Brain pericyte (primary cell): ENCODE measurements at places on chromosomes 2 and 18.

- no peak for DNase-seq
Measured at GRCh38 chr2:70030724-70031420, 56.4 kb upstream of the PCBP1 start.

DNA sequence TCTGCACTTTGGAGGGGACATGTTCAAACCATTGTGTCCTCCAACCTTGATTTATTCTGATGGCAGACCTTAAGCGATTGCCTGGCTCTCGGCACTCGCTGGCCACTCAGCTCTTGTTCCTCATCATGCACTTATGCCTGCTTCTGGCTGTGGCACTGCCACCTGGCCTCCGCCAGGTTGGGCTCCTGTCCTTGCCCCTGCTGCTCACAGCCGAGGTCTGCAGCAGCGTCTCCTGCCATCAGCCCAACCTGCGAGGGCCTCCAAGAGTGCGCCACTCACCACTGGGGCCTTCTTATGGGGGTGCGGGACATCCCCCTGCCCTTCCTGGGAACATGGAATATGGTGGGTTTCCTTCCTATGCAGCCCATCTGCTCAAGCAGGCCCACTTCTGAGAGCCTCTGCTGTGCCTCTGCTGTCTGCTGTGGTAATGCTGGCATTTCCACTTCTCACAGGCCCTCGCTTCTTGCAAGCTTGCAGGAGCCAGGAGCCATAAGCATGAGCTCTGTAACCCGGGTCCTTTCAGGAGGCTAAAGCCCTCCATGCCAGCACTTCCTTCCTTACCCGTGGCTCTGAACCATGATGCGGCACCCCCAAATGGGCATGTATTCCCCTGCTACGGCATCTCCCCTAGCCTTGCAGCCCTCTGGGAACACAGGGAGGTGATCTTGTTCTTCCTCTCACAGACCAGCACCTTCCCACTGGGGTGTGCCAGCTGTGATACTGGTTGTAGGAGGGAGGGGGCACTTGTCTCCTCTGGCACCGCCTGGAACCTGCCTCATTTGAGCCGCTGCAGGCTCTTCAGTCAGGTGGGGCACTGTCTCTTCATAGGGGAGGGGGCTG is 58.6 kb upstream of the HS6ST1 start:
- DNase-seq = no peak

- DNase-seq = no peak
Measured at GRCh38 chr18:41939326-41939725, 15.7 kb upstream of the PIK3C3 start.

DNA sequence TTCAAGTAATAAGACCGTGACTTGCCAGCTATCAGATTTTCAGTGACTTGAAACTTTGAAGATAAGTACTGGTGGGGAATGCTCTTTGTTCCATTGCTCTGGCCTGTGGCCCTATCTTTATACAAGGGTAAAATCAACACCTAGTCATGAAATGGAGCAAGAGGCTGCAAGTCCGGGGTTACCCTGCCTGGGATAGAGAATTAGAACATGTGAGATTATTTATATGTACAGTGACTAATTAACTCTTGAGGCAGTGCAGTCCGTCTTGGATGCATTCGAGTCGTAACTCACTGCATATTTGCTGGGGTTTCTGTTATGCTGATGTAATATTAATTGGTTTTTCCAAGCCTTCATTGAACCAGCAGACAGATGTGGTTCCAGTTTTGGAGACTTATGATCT is 105.8 kb upstream of the LYPD6 start:
- DNase-seq = no peak

DNA sequence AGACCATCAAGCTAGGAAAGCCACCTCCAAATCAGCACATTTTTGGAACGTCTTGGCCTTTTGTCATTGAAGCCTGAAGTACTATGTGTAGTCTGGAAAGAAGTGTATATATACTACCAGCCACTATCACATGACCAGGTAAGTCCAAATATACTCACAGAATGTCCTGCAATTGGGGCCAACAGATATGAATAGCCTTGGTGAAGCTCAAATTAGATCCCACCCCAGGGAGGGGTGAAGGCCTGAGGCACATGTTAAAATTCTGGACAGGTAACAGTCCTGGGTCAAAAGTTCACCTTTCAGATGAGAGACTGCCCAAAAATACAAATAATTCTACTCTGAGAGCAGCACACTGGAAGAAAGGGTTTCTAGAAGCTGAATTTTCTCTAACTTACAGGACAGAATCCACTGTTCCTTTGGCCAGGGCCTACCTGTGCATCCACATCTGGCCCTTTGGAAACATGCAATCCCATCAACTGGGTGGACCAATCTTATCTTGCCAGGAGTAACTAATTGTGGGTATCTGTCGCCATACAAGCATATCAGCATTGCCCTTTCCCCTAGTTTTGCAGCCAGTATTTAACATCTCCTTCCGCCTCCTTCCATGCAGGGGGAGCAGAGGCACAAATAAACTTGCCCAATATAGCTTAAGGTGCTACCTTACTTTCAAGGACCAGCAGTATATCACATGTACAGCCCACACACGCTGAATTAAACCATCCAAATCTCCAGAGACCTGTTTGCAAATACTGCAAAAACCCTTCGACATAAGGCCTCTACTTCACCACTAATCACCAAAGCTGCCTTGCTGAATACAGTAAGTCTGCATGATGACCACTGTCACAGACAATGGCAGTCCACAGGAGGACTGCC is 67.8 kb downstream of the EIF5B start:
- no peak for DNase-seq
